HCEC 1CT (cell line): ENCODE measurements at places on chromosomes 6 and 20.

GRCh38 chr6:46453741-46454316, 37.4 kb downstream of the RCAN2 start:
- peak; percentile 14 for DNase-seq

GRCh38 chr6:128259029-128259724, 261.2 kb downstream of the PTPRK start:
- no peak for DNase-seq

DNA sequence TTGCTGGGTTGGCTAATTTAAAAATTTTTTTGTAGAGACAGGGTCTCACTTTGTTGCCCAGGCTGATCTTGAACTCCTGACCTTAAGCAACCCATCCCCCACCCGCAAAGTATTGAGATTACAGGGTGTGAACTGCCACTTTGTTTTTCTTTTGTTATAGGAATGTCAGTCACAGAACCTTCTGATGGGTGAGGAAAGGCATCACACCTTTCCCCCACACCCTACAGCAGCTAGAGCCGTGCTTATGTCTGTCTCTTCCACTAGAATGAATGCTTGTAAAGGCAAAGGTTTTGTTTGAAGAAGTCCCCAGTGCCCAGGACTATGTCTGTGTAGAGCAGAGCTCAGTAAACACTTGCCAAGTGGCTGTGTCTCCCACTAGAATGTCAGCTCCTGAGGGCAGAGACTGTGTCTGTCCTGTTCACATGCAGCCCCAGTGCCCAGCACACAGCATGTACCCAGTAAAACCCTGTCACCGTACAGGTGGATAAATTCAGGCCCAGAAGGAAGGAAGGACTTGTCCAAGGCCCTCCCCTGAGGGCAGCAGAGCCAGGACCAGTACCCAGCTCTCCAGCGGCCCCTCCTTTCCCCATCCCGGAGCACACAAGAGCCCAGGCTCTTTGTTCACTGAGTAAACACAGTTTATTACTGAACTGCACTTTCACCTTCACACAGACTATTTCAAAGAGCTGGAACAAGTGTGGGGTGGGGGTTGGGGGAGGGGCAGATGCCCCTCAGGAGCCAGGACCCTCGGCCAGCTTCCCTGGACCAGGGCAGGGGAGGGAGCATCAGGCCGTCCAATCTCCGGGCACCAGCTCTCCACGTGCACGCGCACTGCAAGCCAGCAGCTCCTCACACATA, 26.4 kb downstream of the COX4I2 start:
- DNase-seq, result no peak

- DNase-seq, result peak; percentile 61
These were observed 306.4 kb downstream of the COL12A1 start for GRCh38 chr6:74899416-74899815.

GRCh38 chr6:150029749-150030148, 4.4 kb upstream of the RAET1L start:
- no peak for DNase-seq

GRCh38 chr20:57244221-57244585, 22.2 kb downstream of the BMP7 start:
- DNase-seq, result no peak

DNA sequence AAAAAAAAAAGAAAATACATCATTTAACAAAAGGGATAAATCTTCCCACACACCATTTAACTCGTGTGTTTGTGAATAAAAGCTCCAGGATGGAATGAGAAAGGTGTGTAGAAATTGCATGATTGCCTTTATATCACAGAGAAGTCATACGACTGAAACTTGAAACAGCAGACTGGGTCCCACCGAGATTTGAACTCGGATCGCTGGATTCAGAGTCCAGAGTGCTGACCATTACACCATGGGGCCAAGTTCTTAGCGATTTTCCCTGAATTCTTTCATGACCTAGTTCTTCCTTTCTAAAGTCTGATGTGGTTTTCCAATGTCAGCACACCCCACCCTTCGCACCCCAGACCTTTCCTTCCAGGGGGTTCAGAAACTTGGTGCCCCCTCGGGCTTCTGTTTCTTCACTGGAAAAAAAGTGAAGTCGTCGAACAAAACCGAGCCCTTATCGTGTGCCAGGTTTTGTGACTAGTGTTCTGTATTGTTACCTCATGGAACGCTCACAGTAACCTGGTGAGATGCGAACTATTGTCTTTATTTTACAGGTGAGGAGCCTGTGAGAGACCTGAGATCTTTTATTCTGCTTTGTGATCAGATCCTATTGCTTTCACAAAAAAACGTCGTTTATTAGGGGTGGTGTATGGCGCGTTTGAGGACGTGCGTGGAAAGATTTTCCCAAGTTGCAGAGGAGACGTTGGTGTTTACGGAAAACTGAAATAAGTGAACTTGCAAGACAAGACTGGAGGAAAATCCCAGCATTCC, 120.8 kb downstream of the OR2B2 start:
- DNase-seq, result peak; percentile 82

GRCh38 chr6:130885392-130886192, 58.4 kb downstream of the SMLR1 start:
- peak; percentile 65 for DNase-seq

DNA sequence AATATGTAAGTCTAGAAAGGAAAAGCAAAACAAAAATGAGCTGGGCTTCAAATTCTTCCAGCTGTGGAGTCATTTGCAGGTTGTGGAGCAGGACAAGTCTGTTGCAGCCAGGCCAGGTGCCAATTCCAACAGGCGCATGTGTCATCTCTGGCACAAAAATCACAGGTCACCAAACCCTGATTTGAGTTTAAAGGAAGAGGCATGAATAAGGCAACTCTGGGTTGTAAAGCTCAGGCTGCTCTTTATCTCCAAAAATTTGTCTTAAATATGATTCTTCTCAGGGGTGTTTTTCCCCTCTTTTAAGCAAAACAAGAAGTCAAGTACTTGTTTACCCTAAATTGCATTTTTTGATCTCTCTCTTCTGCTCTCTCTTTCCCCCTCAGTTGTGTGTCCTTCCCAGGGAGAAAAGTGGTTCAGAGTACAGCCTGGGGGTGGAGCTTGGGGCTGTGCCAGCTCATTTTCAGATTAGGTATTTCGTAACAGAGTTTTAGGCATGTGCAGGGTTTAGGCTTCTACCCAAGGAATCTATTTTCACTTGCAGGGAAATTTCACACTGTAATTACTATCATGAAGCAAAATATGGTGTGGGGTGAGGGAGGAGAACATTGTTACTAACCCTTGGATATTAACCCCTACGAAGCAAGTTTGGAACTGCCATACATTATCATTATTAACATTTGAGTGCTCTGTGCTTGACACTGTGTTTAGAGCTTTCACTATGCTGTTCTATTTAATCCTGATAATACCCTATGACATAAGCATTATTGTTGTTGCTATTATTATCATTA, 8.3 kb upstream of the NCOA3 start:
- peak; percentile 59 for DNase-seq

- DNase-seq, result peak; percentile 43
These were observed 170.3 kb upstream of the AHI1 start for GRCh38 chr6:135667691-135668455.

DNA sequence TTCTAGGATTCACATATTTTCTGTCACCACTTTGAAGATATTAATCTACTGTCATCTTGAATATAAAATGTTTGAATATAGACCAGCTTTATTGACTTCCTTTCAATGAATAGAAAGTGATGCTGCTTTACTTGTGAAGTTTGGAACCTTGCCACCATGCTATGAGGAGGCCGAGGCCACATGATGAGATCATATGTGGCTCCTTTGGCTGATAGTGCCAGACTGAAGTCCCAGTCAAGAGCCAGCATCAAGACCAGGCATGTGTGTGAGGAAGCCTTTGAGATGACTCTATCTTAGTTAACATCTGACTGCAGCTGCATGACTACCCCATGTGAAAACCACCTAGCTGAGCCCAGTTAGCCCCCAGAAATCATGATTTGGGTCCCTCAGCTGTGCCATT, 169.5 kb downstream of the OTOR start:
- DNase-seq, result no peak

- no peak for DNase-seq
These were observed 20.6 kb upstream of the CCR6 start for GRCh38 chr6:167102318-167102717.

DNA sequence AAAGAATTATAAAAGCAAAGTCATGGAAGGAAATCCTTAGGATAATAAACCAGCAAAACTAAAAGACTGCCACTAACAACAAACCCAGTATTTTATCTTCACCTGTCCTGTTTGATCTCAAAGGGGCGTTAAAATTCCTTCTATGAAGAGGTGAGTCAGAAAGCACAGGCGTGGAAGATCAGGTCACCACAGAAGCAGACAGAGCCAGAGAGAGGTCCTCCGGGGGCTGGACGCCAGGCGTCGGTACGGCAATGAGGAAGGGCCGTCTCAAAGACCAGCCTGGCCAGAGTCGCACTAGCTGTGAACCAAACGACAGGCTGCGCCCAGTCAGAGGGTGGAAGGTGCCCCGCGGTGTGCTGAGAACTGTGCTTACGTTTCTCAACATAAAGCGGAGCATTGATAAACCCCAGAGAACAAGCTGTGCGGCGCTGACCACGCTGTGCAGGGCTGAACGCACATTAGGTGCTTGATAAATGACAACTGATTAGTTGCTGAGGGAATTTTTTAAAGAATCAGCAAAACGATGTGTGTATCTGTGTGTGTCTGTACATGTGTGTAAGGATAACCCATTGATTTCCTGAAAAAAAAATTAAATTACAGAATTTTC, 85.6 kb downstream of the RNASET2 start:
- no peak for DNase-seq

GRCh38 chr6:164990901-164991300, 318.5 kb downstream of the C6orf118 start:
- no peak for DNase-seq

DNA sequence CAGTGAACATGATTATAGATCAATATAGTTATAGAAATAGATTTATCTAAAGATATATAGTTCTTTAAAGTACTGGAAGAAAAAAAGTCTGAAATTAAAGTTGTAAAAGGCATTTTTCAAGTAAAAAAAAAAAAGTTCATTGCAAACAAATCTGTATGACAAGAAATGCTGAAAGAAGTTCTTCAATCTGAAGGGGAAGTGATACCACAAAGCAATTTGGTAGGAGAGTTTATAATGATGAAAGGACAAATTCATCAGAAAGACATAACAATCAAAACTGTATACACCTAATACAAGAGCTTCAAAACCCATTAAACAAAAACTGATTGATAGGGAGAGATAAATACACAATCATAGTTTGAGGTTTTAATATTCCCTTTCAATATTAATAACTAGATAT, 14.1 kb downstream of the HUS1B start:
- no peak for DNase-seq

GRCh38 chr6:45727819-45728449, 287.7 kb downstream of the CLIC5 start:
- no peak for DNase-seq

DNA sequence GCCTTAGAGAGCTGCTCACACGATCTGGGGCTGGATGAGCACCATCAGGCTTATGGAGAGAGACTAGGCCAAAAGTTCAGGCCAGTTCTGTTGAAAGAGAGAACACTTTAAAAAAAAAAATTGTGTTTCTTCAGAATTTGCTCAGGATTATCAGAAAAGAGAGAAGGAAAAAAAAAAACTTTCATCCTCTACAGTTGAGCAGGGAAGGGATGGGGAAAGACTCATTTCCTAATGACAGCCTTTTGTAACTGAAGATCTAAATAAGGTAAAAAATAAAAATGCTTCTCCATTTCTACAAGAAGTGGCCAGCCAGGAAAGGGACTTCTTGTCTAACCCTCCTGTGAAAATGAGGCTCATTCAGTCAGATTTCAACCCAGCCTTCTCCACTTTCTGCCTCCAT, 134.8 kb downstream of the LY86 start:
- no peak for DNase-seq

GRCh38 chr20:57124800-57125517, 141.5 kb downstream of the BMP7 start:
- DNase-seq, result no peak

GRCh38 chr6:105077596-105078385, 102.0 kb downstream of the POPDC3 start:
- peak; percentile 79 for DNase-seq

DNA sequence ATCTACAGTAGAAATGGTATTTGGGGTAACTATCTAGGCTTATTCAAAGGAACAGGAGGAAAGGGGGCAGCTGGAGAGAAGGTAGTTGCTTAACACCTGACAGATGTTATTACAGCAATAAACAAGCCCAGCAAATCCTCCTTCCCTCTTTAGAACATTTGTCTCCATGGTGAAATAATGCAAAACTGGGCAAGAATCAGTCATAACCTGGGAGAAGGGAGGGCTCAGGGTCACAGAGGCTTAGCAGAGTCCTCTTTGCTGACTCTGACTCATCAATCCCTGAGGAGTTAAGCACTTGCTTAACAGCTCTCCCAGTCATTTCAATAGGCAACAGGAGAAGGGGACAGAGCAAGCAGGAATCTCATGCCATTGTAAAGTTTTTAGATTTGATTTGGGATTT, 230.3 kb downstream of the IBTK start:
- peak; percentile 95 for DNase-seq

DNA sequence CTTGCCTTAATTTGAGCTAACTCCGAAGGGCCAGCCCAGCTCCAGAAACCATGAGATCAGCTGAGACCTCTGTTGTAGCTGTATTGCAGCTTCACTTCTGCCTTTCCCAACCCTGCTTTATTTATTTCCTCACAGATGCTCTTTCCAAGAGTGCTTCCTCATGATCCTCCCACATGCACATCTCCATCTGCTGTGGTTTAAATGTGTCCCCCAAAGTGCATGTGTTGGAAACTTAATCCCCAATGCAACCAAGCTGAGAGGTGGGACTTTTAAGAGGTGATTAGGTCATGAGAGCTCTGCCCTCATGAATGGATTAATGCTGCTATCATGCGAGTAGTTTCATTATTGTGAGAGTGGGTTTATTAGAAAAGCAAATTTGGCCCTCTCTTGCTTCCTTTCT, 164.4 kb upstream of the TAB2 start:
- DNase-seq, result no peak

GRCh38 chr6:34535199-34535598, 20.9 kb downstream of the SPDEF start:
- DNase-seq, result no peak

DNA sequence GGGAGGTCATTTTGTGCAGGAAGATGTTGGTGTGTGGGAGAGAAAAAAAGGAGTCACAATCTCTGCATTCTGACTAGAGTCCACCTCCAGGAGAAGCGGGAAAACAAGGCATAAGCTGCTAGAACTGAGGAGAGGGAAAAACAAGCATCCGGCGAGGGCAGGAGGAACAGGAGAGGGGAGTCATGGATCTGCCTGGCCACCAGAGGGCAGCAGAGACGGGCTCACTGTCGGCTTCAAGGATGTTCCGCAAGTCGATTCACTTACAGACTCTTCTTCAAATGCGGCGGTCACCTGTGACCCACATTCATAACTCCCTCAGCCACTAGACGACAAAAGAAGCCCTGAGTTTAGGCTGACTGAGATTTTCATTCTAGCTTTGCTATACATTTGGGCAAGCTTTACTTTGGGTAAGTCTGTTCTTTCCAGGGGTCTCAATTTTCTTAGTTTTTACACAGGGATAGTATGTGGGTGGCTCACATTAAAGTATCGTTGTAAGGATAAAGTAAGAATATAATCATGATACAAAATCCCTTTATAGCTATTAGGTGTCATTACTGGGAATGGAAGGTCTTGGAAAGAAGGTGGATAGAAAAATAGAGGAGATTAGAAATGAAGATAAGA, 6.6 kb upstream of the BTNL2 start:
- peak; percentile 51 for DNase-seq

GRCh38 chr6:144475411-144475810, 190.3 kb downstream of the UTRN start:
- DNase-seq, result no peak

- no peak for DNase-seq
These were observed 452.4 kb upstream of the PTCHD4 start for GRCh38 chr6:48563433-48563832.

- peak; percentile 66 for DNase-seq
These were observed 72.5 kb downstream of the ATP9A start for GRCh38 chr20:51695574-51696303.

- DNase-seq, result no peak
These were observed 5.6 kb upstream of the APMAP start for GRCh38 chr20:24998121-24998520.
